Neural crest cell (in vitro differentiated cells): ENCODE measurements at places on chromosomes 12 and 14.

GRCh38 chr12:18643681-18644080 lies 94.1 kb downstream of the PLCZ1 start:
- no peak for DNase-seq

- no peak for DNase-seq
Observed at GRCh38 chr12:50069539-50069938, 12.1 kb downstream of the ASIC1 start.

DNA sequence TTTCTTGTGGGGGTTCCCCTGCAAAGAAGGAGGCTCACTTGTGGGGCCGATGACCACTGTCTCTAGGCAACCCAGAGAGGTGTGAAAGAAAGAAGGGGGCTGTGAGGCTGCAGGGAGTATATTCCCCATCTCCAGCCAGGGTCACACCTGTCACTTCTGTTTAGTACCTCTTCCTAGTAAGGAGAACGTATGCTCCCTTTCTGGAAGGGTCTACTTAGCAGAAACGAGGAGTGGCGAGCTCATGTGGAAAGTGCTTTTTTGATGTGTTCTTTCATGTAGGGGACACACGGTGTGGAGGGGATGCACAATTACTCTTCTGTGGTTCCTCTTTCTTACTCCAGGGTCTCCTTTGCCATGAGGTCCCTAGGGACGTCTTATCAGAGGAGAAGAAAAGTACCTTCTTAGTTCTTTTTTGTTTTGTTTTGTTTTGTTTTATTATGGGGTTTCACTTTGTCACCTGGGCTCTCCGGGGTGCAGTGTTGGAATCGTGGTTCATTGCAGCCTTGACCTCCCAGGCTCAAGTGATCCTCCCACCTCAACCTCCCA lies 58.3 kb downstream of the PRKCH start:
- DNase-seq, result no peak

DNA sequence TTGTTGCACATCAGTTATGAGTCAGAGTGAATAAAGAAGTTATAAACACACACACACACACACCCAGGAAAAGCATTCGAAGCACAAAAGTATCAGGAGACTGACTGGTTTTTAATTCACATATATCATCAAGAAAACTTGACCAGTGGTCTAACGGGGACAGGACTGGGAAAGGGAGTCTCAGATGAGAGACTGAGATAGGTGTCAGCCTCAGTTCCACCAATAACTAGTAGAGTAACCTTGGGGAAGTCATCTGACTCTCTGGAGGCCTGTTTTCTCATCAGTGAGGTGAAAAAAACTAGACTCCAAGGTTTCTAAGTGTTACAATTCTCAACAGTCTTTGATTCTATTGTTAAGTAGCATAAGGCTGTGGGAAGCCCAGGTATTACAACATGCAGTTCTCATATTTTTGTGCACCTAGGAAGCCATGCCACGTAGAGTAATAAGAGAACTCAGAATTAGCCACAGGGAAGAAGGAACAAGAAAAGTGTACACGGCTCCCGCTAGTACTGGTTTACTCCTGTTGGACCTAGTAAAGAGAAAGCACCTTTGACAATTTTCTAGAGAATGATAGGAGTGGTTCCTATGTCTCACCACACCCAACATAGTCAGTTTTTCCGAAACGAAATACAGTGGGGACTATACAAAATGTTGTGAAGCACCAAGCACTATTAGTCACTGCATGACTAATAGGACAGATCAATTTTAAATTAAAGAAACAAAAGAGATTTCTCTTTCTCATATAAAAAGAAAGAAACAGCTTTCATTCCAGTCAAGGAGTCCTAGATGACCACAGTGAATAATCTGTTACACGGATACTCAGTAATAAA lies 5.0 kb downstream of the PPTC7 start:
- no peak for DNase-seq

DNA sequence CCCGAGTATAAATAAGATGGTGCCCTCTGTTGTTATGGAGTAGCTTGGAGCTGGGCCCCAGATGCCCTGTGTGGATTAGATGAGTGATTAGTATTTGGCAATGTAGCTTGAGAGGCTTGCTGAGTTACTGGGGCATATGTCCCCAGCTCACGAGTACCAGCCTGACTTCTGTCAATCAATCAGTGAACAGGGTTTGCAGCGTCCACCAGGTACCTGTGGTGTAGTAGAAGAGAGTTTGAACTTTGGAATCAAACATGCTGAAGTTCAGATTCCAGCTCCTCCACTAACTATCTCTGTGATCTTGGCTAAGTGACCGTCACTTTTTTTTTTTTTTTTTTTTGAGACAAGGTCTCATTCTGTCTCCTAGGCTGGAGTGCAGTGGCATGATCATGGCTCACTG lies 11.6 kb upstream of the TCL1B start:
- DNase-seq, result no peak

DNA sequence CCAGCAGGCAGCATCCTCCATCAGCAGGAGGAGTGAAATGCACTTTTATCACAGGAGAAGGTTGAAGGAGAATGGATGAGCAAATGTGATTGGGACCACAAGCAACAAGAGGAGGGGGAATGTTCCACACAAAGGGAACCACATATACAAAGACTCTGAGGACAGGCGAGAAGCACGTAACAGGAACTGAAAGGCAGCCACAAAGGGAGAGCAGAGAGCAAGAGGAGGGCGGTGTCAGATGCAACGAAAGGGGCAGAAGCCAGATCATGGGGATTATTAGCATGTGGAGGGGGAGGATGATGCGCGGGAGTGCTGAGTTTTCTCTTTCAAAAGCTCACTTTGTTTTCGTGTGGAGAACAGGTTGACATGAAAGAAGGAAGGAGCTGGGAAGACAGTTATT lies 241.1 kb downstream of the SPTSSA start:
- DNase-seq, result no peak

DNA sequence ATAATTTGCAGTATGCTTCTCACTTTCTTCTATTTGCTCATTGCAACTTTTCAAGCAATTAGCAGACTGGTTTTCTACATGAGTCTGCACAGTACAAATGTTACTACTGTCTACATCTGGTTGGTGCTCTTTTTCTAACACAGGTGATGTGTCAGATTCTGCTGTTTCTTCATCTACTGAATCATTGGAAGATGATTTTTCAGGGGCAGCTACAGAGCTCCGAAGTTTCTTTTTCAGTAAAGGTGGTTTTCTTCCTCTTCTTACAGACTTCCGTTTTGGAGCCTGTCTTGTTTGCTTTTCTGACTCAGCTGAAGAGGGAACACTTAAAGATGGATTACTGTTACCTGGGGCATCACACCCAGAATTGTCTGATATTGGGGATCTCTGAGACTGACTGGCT lies 62.1 kb downstream of the SCAF11 start:
- no peak for DNase-seq

- no peak for DNase-seq
Observed at GRCh38 chr12:1518591-1519516, 75.5 kb downstream of the FBXL14 start.

DNA sequence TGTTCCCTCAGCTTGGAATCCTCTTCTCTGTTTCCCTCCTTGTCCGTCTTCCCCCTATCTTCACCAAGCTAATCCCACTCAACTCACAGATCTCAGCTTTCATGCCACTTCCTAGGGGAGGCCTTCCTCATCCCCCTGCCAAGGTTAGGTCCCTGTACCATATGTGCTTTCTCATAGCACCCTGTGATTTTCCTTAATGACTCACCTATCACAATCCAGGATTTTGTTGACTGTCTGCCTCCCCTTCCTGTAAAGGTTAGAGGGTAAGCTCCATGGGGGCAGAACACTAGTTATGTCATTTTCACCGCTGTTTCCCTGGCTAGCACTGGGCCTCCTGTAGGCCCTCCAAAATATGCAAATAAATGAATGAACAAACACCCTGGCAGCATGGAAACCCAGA lies 57.6 kb downstream of the CRADD start:
- DNase-seq, result no peak

GRCh38 chr12:24562771-24563431 lies 386.0 kb downstream of the BCAT1 start:
- peak; percentile 48 for DNase-seq

DNA sequence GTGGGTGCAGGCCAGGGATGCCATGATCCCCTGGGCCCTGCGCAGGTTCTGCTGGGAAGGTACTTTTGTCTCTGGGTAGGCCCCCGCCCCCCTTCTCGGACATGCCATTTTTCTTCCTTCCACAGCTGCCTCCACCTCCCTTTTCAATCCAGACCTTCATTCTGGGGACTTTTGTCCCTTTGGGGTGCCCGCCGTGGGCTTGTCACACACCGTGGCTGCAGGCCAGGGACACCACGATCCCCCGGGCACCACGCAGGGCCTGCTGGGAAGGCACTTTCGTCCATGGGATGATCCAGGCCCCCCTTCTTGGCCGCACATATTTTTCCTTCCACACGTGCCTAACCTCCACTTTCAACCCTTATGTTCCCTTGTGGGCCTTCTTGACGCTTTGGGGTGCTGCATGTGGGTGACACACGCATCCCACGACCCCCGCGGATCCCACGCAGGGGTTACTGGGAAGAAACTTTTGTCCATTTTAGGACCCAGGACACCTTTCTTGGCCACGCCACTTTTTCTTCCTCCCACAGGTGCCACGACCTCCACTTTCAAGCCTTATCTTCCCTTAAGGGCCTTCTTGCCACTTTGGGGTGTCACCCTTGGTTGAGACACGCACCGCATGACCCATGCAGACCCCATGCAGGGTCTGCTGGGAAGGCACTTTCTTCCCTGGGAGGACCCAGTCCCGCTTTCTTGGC lies 272.5 kb downstream of the ALG10 start:
- DNase-seq, result no peak

DNA sequence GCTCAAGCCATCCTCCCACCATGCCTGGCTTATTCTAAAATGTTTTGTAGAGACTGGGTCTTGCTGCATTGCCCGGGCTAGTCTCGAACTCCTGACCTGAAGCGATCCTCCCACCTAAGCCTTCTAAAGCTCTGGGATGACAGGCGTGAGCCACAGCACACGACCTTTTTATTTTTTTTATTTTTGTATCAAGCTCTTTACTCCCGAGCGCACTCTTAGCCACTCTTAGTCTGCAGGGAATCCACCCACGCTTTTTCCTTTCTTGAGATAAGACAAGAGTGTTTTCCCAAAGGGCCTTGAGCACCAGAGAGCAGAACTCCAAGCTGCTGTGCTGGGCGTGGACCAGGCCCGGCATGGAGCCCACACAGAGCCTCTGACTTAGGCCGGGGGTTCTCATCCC lies 23.4 kb downstream of the MAP1LC3B2 start:
- DNase-seq, result no peak

GRCh38 chr12:125330645-125331341 lies 265.6 kb downstream of the AACS start:
- DNase-seq, result peak; percentile 92

GRCh38 chr12:113322343-113322742 lies 12.6 kb downstream of the SLC8B1 start:
- DNase-seq, result no peak

GRCh38 chr14:76489667-76490066 lies 113.7 kb downstream of the ESRRB start:
- DNase-seq, result no peak

DNA sequence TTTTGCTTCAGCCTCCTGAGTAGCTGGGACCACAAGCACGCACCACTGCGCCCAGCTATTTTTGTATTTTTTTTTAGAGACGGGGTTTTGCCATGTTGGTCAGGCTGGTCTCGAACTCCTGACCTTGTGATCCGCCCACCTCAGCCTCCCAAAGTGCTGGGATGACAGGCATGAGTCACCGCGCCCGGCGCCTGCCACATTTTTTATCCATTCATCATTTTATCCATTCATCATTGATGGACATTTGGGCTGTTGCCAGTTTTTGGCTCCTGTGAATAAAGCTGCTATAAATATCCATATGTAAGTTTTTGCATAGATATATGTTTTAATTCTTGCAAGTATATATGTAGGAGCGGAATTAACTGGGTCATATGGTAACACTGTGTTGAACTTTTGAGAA lies 79.5 kb downstream of the DAAM1 start:
- DNase-seq, result no peak

DNA sequence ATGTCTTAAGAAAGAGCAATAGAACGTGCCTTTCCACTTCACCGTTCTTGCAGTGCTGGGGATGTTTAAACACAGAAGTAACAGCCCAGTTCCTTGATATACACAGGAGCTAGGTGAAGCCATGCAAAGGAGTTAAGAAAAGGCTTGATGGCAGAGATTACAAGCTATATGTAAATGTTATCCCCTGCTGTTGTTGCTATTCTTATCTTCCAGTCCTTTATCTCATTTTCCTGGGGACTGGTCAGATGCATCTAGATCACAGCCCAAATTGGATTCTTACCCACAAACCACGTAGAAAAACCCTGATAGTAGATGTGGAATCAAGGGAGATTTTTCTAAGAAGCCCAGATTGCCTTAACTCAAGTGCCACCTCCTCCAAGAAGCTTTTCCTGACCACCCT lies 5.5 kb downstream of the ASCL1 start:
- DNase-seq, result no peak

DNA sequence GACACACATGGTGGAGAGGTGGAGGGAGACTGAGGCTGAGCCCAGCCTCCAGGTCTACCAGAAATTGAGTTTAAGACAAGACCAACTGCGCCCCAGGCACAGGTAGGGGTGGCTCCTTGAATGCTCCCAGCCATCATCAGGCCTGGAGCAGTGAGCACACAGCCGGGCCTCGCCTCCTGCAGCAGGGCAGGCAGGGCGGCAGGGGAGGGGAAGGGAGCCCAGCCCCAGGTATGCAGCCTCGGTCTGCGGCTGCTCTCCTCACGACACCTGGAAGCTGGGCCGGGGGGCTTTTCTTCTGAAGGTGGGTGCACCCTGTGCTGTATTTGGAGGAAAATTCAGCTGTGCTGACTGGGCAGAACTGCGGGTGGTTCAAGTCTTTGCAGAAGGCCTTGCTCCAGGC lies 29.5 kb upstream of the TDRD9 start:
- no peak for DNase-seq

DNA sequence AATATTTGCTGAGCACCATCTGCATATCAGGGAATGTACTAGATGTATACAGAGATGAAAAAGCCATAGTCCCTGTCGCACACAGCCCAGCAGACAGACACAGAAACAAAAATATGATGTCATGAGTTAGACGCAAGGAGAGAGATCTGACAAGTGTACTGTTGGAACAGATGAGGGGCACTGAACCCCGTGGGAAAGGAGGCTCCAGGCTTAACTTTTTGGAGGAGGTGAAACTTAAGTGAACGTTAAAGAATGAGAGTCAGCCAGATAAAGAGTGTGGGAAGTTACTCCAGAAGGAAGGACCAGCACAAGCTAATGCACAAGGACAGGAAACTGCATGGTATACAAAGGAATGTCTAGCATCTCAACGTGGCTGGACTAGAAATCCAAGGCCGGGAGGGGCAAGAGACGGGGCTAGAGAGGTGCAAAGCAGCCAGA lies 2.5 kb upstream of the ACTN1 start:
- DNase-seq, result no peak

- DNase-seq, result no peak
Observed at GRCh38 chr14:89792489-89793366, 161.8 kb downstream of the EFCAB11 start.

DNA sequence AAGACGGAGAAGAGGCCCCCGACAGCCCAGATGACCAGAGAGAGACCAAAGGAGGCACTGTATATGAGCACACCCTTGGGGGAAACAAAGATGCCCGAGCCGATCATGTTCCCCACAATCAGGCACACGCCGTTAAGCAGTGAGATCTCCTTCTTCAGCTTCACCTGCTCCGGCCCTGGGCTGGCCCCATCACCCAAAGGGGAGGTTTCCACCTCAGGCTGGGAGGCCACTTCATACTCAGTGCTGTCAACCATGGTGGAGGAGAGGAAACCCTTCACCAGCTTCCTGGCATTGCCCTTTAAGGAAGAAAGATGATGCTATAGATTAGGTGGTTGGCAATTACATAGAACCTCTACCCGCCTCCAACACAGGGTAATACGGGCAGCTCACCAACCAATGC lies 2.1 kb downstream of the SLC7A7 start:
- no peak for DNase-seq
